ENCODE measurements at places on chromosomes 1 and 21.
A peak's percentile ranks its signal among the peaks of the same experiment; 100 is the strongest.

- peak; percentile 82 for DNase-seq
Measured at GRCh38 chr1:65423884-65424572, 3.6 kb downstream of the LEPR start.

- DNase-seq, result no peak
Measured at GRCh38 chr21:42784276-42784675, 95.1 kb downstream of the WDR4 start.

- peak; percentile 36 for DNase-seq
Measured at GRCh38 chr1:225689882-225690459, 37.0 kb upstream of the ENAH start.

DNA sequence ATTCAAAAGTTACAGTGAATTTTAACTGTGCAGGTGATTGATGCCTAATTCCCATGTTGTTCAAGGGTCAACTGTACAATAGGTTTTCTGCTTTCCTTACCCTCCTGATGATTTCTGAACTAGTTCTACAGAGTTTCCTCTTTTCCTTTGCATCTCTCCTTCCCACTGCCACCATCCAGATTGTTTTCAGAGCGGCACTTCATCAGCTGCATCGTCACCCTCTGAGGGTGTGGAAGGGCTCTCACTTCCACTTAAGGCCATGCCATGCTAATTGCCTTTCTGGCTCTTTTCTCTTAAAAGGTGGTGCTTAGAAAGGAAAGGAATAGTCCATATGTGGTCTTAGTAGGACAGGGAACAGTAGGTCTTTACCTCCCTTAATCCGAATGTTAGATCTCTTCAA, 39.1 kb downstream of the DISC1 start:
- DNase-seq, result no peak

DNA sequence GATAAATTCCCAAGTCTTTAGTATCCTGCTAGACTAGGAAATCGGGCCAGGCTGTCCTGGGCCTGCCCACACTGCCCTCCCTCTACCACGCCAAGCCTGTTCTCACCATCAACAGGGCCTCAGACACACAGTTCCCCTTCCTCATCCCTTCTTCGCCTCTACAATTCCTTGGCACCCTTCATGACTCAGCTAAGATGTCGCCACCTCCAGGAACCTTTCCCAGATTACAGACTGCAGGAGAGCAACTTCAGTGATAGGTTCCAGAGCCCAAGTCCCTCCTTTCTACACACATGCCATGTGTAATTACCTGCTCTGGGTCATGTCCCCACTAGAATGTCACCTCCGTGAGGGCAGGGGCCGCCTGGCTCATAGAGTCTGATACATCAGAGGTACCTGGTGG, 3.3 kb downstream of the RIMS3 start:
- DNase-seq, result no peak

GRCh38 chr1:214913966-214914365, 168.6 kb upstream of the KCNK2 start:
- no peak for DNase-seq

DNA sequence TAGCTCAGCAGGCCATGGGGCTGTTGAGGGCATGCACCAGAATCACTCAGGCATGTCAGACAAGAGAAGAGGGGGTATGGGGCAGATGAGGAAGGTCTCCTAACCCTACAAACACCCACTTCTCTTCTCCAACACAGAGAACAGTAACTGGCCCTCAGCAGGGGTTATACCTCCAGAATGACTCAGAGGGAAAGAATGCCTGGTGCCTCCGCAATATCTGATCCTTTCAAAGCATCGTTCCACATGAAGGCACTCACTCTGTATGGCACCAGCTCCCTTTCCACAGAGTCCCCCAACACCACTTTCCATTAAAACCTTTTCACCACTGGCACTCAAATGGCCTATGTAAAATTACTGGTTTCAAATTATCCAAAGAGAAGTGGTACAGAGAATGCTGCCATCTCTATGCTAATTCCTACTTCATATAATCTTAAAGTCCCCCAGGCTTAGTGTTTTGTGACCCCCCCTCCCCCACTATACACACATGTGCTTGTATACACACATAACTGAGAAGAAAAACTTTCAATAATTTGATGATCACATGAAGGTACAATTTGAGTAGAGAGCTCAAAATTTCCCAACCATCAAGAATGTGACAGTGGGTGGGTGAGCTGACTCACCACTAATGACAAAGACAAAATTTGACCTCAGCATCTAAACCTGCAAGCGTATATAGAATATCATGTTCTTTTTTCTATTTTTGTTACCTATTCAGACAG, 91.5 kb downstream of the SIPA1L2 start:
- DNase-seq, result no peak

DNA sequence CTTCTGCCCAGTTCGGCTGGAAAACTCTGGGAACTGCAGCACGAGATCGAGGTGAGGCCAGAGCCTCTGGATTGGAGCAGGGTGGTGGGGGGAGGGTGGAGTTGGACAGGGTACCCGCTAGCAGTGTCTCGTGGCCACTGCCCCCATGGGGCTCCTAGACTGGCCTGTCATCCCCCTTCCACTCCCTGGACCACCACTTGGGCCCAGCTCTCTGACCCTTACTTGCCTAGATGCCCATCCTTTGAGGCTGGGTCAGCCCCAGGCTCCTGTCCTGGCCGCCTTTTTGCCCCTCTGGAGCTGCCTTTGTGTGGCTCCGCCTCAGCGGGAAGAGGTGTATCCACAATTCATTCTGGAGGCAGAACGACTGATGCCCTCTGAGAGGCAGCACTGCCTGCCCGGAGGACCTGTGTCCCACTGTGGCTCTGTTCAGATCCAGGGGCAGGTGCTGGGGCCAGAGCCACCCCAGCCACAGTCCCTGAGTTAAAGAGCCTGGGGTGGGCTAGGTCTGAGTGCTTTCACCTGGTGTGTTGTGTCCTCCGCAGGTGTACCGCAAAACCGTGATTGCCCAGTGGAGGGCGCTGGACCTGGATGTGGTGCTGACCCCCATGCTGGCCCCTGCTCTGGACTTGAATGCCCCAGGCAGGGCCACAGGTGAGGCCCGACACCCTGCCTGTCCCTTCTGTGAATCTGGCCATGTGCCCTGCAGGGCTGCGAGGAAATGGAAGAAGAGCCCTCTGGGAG, 17.7 kb downstream of the FAAH start:
- DNase-seq, result no peak

DNA sequence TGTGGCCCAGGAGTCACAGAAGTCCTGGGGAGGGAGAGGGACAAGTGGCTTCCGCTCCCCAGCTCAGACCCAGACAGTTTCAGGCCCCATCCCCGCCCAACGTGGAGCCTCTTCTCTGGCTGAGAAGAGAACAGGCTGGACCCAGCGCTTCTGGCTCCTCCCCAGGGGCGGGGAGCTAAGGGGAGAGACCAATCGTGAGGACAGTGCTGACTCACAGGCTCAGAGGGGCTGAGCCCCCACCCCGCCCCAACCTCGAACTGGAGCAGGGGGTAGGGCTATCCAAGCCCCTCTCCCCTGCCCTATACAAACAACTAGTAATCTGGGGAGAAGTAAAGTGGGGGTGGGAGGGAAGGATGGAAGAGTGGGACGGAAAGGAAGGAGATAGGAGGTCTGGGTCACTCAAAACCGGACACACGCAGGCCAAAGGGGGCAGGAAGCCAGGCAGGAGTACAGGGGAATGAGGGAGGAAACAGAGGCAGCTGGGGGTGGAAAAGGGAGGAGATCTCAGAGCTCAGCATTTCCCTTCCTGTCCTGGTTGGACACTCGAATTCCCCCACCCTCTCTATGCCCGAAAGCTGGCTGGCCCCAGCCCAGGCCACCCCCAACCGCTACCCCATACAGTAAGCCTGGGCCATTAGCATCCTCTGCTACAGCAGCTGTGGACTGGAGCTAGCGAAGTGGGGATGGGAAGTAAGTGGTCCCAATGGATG, at the start of gene SHC1:
Gene SHC1, minus strand, starts transcription at position 117 of the 710 bp plus-strand sequence. CDS start 221 bp downstream, outside the sequence.
- peak; percentile 93 for DNase-seq

GRCh38 chr1:20483833-20484518, 2.0 kb downstream of the CAMK2N1 start:
- peak; percentile 43 for DNase-seq

- no peak for DNase-seq
Measured at GRCh38 chr1:185137896-185138545, 18.7 kb downstream of the TRMT1L start.

DNA sequence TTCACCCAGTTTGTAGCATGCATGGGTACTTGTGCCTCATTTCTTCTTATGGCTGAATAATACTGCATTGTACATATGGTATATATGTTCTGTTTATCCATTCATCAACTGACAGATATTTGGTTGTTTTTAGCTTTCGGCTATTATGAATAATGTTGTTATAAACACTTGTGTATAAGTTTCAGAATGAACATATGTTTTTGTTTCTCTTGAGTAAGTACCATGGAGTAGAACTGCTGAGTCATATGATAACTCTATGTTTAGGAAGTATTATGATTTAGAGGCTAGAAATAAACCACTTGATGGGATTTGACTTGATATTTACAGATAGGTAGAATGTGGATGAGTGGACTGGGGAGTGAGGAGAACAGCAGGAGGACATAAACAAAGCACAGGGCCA, 48.6 kb downstream of the WNT2B start:
- DNase-seq, result peak; percentile 48

DNA sequence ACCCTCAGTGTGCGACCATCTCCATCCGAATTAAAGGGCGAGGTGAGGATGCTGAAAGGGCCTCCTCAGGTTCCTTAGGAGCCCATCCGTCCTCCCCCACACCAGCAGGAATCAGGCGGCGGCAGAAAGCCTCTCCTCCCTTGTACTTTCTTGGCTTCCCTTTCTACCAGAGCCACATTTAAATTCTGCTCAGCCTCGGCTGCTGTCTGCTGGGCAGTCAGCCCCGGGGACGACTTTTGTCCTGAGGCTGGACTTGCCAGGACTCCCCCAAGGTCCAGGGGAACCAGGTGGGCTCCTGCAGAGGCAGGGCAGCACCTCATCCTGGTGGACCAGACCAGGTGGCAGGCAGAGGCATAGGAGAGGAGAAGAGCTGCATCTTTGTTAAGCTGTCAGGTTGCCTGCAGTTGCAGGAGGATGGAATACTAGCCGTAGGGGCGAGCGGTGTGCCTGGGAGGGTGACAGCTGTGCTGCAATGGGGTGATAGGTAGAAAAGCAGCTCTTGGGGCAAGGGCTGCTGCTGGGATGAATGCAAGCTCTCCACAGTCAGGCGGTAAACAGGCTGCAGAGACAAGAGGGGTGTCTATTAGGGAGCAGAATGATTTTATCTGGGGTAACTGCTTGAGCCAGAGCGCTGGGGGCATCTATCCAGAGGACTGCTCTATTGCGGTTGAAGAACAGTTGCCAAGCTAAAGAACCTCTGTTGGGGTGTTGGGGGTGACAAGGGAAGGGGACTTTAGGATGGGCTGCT, 46.2 kb upstream of the WASF2 start:
- DNase-seq, result no peak

DNA sequence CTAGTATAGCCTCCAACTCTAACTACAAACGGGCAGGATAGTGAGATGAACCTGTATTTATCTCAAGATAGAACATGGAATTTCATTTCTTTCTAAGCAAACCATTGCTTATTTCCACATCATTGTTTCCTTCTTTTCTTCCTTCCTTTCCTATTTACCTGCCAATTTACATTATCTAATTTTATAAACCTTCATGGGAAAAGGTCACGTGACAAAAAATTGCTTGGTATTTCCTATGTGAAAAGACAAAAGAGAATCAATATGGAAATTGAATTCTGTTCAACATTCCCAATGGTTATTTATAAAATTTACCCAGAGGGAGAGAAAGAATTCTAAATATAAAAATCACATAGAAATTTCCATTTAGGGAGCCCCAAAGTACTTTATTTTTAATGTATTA, 22.4 kb upstream of the RBM15 start:
- DNase-seq, result no peak

DNA sequence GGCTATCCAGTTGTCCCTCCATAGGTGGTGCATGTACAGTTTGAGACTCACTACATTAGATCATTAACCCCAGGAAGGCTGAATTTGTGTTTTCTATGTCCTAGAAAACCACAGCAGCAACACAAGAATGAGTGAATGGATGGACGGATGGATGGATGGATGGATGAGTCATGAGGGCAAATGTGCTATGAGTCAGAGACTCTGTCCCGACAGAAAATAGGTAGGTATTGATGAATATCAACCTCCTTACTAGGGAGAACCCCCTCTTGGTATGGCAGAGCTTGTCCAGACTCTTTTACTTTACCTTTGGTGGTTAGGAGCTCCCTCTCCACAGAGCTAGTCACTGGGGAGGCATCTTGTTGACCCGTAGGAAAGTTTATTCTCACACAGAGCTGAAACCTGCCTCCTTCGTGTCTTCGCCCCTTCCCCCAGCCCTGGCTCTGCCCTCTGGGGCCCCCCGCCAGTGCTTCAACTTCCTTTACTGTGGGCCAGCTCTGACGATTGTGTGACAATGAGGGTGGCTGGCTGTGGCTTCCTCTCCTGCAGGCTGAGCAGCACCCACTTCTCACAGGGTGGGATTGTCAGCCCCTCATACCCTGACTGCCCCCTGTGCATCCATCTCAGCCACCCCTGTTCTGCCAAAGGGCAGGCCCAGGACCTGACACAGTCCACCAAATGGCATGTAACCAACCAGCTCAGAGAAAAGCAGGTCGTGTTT, 145.2 kb downstream of the FOXD2 start:
- DNase-seq, result no peak

DNA sequence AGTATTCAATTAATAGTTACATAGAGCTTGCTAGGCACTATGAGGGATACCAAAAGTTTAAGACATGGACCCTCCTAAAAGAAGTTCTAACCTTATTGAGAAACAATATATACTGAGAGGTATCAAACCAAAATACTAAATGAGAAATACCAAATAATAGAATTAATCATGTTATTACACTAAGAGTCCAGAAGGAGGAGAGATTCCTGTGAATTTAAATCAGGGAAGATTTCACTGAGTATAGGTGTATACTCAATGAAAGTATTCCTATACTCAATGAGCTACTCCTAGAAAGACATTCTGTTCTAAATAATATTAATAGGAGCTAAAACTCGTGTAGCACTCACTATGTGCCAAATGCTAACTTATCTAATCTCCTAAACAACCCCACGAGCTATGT, 9.4 kb downstream of the CR1L start:
- DNase-seq, result peak; percentile 15

DNA sequence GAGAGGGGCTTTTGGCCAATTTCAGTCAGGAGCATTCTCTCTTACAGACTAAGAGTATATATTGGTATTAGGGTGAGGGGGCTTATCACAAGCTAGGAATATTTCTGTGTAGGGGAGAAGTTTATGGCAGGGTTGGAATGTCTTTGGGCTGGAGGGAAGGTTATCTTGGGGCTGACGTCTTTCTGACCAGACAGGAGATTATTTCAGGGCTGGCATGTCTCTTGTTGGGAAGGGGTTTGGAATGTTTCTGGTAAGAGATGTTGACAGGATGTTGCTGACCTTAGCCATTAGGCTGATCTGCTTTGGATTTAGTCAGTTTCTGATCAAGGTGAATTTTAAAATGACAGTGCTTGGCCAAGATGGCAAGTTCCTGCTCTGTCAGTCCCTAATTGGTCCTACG, 17.8 kb upstream of the HSD3B1 start:
- DNase-seq, result no peak

- DNase-seq, result no peak
Measured at GRCh38 chr1:30693822-30694221, 29.6 kb downstream of the MATN1 start.

GRCh38 chr1:22893292-22893691, 79.4 kb downstream of the LACTBL1 start:
- DNase-seq, result no peak

GRCh38 chr1:27052527-27052926, 39.9 kb upstream of the TENT5B start:
- DNase-seq, result no peak
